Head of caudate nucleus (tissue), 42 donors: ENCODE measurements at places on chromosomes 2 and 18.

DNA sequence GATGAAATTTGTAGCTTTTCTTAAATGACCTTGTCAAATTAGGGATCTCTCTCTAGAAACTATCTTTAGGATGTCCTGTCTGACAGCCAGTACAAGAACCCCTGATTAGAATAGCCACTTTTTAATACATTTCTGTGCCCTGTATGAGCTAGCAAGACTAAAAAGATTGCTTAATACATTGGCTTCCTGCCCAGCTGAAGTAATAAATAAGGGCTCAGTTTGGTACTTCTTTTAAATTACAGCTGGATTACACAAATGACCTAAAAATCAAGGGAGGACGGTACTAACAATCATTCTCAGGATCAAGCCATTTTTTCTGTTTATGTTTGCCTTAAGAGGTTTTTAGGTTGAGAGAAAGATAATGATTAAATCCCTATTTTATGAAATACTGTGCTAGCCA, 11.6 kb upstream of the OLA1 start:
- DNase-seq: no peak

GRCh38 chr2:137254052-137254451, 488.7 kb downstream of the THSD7B start:
- DNase-seq: no peak

DNA sequence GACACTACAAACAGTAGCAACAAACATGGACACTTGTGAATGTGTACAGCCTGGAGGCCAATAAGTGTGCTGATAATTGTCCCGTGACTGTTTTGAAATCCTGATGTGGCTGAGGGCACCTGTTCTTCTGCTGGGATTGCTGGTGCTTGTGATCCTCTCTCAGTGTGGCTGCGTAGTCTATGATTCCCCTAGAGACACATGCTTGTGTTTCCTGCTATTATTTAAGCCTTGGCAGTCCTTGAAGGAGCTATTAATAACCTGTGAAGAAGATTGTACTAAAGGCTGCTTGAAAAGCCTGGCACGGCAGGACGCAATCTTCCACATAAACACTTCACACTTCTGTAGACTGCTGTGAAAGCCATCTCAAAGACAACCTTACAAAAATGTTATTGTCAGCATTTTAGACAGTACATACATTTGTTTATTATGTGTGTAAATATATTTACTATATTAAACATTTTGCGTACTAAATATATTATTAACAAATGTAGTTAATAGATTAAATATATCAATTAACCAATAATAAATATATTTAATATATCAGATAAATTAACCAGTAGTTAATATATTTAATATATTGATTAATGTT, 71.4 kb downstream of the GALR1 start:
- DNase-seq: no peak

GRCh38 chr2:98026927-98027522, 31.3 kb upstream of the TMEM131 start:
- DNase-seq: no peak

DNA sequence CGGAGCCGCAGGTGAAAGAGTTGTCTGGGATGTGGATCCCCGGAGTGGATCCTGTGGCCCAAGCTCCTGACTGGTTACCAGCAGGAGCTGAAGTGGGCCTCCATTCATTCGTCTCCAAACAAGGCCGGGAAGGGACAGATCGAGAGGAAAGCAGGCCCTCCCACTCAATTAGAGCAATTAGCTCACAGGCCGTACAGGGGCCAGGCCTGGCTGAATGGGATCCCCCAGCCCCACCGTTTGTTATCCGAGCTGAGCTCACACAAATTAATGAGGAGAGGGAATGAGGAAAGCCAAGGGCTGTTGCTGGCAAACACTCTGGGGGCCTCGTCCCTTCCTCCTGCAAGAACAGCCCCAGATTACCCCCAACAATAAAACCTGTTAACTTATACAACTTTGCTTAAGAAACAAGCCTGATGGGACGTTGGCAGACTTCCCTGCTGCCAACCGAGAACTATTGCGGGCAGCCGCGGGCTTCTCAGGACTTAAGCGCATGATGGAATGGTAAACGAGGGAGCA, 338.0 kb downstream of the BCL11A start:
- no peak for DNase-seq

DNA sequence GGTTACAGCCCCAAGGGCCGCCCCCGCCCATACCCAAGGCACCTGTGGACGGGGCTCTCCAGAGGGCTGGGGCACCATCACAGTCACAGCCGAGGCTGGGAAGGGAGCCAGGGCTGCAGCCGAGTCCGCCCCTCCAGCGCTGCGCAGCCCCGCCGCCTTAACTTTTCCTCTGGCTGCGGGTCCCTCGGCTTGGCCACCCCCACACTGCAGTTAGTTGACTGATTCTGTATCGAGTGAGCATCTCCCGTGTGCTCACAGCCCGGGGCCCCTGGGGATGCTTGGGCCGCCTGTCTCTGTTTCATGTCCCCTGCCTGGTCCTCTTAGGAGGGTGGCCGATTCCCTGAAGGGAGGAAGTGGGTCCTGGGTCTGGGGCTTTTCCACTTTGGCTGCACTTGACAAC, 33.7 kb downstream of the EMILIN2 start:
- DNase-seq: no peak

- DNase-seq: no peak
Observed at GRCh38 chr2:42622943-42623676, 54.7 kb downstream of the MTA3 start.
